ENCODE measurements at places on chromosomes 7 and 10. TPM values are rescaled to one million over a fixed set of nuclear protein-coding genes. Genes with fewer than 3 reads are reported as not detected.

The MMP21 gene
- total RNA-seq: not detected

The ITGA8 gene
- 43.7 TPM for total RNA-seq

The NEUROD6 gene
- not detected for total RNA-seq

The OR6B1 gene
- not detected for total RNA-seq
